ENCODE measurements at places on chromosomes 5 and 9. TPM values are rescaled to one million over a fixed set of nuclear protein-coding genes. Genes with fewer than 3 reads are reported as not detected.

DNA sequence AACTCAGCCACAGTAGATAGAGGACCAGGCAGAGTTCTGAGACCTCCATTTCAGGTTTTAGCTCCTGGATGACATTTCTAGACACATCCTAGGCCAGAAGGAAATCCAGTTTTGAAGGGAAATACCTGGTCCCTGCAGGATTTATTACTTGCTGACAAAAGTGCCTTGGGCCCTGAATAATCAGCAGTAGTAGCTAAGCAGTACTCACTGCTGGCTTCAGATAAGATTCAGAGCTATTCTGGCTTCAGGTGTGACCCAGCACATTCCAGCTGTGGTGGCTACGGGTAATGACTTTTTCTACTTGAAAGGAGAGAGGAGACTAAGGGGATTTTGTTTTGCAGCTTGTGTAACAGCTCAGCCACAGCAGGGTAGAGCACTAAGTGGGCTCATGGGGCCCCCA, 34.0 kb downstream of the NDUFAF2 start:
- no peak for DNase-seq

Gene PHF19
- total RNA-seq: 47.1 TPM

GRCh38 chr9:110089681-110090370, 118.1 kb downstream of the C9orf152 start:
- DNase-seq: no peak

DNA sequence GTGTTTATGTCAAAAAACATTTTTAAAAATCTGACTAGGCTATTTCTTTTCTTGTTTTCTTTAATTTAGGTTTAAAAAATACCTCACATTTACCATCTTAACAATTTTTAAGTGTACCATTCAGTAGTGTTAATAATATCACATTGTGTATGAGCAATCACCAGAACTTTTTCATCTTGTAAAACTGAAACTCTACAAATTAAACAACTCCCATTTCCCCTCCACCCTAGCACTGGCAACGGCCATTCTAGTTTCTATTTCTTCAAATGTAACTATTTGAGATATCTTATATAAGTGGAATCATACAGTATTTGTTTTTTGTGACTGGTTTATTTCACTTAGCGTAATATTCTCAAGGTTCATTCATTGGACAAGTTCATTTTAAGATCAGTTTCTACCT, 27.7 kb downstream of the PLCXD3 start:
- DNase-seq: no peak

DNA sequence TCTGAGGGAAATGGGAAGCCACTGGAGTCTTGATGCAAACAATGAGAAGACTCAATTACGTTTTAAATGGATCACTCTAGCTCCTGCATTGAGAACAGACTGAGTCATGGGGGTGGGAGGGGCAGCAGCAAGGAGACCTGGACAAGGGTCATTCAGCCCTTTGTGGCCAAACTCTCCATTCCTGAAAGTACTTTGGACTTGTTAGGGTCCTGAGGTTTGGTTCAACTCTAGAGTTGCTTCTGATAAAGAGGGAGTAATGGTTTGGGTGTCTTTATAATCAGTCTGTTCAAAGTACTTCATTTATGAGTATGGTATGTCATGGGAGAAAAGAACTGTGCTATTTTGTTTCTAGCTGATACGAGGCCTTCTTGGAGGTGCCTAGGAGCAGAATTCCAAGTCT, 67.7 kb upstream of the SMIM32 start:
- no peak for DNase-seq

DNA sequence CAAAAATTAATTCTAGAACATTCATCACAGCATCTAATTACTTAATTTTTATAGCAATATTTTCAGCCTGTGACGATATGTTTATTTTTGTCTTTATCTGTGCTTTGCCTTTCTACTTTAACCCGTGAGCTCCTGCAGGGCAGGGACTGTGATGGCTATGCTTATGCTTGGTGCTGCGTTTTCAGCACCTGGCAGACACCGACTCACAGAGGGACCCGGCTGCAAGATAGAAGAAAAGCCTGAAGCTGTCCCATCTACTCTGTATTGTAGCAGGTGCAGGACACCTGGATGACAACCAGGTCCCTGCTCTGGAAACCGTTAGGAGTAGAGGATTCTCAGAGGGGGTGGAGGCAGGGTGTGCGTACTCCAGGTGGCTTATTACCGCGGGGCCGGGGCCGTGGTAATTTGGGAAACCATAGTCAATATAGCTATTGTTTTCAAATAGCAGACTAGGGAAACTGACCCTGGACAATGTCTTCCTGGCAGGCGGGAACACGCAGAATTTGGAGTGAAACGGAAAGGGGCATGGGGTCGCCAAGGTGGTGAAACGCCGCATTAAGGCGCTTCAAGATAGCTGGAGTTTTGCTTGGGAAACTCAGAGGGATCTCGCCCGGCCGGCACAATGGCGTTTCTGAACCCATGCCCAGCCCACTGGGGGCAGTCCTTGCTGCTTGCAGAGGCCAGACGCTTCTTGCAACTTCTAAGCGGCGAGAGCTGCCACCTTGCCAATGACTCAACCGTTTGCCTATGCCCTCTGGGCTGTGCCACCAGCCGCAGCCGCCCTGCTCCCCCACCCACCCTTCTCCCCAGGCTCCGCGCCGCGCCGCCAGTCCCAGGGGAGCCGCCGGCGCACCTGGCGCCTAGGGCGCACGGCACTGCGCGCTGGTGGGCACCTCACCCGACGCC, 140.1 kb upstream of the PALM2AKAP2 start:
- no peak for DNase-seq

Gene PCDHGA7
- 0.28 TPM for total RNA-seq

DNA sequence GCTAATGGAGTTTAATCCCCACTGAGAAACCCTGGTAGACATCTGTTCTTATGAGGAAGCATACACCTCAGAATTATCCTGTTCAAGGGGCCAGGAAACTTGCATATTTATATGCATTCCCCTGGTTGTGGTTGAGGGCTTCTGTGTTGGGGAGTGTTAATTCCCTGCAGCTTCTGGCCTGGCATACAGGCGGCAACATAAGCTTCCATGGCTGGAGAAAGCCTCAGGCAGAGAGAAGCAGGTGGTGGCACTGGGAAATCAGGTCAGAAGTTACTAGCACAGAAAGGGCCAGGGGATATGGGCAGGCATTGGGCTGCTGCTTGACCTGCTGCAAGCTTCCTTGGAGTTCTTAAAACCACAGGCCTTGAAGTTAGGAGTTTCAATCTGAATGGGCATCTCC, 166.1 kb upstream of the SEMA6A start:
- DNase-seq: no peak

Data from thymus (tissue), 14 donors.